Upper lobe of right lung (tissue), 1 donor: ENCODE measurements at places on chromosomes 5 and 9. TPM values are rescaled to one million over a fixed set of nuclear protein-coding genes. Genes with fewer than 3 reads are reported as not detected.

Gene ZFP2
- 2.1 TPM for total RNA-seq

Gene PTPN3
- total RNA-seq = 17.1 TPM

Gene LPAR1
- total RNA-seq = 18.2 TPM

Gene ANKH
- 67.2 TPM for total RNA-seq

Gene IFNA2
- total RNA-seq = not detected

DNA sequence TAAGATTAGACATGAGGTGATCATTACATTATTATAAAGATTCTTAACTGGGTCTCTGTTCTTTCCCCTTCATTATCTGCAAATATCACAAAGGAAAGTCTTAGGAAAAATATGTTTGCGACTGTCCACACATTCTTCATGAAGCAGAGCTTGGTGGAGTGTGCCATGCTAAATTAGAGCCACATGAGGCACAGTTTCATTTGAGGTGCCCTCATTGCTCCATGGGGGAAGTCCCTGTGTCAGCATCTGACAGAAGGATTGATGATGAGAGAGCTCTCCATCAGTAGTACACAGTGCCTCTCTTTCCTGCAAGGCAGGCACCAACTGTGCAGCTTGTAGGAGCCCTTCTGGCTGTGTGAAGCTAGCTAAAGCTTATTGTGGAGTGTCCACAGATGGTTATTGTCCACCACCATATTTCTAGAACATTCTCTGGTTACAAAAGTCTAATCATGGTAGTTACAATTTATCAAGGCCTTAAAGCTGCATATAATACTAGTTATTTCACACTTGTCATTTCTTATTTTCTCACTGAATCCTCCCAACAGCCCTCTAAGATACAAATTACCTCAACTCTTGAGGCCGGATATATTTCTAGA, 63.9 kb downstream of the C9orf152 start:
- no peak for DNase-seq

DNA sequence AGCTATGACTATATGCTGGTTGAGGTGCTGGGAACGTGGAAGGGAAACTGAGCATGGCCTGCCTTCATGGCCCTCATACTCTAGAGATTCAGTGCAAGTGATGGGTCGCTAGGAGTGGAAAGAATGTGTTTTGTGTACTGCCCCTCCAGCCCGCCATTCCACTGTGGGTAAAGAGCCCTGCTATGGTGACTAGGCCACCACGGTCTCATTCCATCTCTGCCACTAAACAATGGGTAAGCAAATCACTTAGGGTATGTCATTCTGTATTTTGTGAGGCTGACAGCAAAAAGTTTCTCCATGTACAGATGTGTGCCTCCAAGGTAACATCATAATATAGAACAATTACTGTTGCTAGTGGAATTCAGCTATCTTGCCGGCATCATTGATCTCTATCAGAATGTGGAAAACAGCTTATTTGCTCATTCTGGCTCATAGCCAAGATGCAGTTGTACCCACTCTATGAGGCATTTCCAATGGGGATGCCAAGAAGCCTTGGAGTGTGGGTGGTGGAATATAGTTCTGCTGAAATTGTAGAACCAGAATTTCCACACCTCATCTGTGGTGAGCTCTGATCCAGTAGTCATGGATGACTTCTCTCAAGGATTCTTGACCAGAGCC, 12.5 kb downstream of the SMARCA2 start:
- no peak for DNase-seq

DNA sequence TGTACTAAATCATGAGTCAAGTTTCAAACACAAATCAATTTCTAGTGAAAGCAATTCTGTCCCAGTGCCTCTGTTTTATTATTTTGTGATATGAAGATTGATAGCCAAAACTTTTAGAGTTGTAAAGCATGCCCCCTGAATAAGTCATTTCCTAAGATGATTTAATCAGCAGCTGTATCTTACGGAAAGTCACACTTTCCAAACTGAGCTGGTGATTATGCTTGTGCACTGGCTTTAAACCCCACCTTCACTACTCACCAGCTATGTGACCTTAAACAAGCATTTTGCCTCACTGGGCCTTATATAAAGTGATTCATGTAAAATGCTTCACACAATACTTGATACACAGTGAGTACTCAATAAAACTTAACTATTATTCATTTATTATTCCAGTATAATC, 78.1 kb downstream of the EDIL3 start:
- no peak for DNase-seq

DNA sequence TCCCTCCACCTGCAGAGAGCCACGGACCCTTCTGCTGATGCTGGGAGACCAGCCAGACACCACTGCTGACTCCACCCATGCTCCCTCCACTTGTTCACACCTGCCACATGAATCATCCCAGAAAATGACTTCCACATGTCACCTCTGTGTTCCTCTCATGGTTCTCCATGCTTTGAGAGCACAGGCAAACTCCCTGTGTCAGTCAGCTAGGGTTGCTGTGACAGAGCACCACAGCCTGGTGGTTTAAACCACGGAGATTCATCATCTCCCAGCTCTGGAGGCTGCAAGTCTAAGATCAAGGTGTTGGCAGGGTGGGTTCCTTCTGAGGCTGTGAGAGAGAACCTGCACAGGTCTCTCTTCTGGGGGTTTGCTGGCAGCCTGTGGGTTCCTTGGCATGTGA, 381.4 kb downstream of the GADD45G start:
- DNase-seq = no peak

DNA sequence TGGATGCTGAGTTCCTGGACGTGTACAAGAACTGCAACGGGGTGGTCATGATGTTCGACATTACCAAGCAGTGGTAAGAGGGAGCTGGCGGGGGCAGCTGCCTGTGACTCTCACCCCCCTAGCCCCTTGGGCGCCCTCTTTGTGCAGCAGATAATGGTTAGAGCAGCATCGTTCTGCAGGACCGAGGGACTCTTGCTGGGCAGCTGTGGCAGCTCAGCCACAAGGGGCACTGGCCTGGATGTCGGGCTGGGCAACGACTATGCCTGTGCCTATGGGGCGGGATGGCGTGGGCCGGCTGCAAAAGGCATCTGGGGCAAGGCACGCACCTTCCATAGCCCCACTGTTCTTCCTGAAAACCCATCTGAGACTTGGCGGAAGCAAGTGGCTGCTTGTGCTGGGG, 12.9 kb upstream of the AJM1 start:
- no peak for DNase-seq

DNA sequence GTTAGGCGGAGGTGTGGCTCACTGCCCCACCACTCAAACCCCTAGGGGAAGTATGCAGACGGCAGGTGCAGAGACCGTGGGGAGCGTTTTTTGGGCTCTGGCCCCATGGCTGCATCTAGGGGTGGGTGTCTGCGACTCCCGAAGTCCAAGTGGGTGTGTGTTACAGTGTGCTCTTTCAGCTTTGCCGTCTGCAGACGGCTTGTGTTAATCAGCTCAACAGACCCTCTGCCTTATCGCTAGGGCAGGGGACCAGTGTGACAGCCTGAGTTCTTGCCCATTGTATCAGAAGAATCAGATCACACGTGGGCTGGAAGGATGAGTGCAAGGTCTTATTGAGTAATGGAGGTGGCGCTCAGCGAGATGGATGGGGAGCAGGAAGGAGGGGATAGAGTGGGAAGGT, 162.8 kb downstream of the ENC1 start:
- DNase-seq = no peak

- DNase-seq = no peak
Observed at GRCh38 chr9:90870621-90871326, 69.2 kb downstream of the SYK start.

DNA sequence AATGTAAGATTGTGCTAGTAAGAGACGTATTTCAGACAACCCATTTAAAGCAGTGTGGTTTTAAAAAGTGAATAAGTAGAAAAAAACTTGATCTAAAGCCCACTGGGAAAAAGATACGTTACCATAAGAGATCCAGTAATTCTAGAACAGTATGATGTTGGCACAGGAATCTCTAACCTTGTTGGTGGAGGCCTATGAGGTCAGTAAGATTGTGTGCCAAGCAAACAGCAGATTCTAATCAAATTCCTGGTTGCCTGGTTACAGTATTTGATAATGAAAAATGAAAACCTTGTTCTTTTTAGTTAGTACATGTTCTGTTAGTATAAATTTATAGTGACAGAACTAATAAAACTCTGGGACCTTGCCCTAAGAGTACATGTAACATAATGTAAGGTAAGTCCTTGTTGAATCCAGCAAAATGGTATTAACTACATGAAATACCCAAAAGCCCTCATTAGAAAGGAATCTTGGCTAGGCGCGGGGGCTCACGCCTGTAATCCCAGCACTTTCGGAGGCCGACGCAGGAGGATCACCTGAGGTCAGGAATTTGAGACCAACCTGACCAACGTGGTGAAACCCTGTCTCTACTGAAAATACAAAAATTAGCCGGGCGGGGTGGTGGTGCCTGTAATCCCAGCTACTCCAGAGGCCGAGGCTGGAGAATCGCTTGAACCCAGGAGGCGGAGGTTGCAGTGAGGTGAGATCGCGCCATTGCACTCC, 33.2 kb upstream of the DMXL1 start:
- no peak for DNase-seq

- no peak for DNase-seq
Observed at GRCh38 chr5:103224118-103224893, 34.3 kb upstream of the MACIR start.

DNA sequence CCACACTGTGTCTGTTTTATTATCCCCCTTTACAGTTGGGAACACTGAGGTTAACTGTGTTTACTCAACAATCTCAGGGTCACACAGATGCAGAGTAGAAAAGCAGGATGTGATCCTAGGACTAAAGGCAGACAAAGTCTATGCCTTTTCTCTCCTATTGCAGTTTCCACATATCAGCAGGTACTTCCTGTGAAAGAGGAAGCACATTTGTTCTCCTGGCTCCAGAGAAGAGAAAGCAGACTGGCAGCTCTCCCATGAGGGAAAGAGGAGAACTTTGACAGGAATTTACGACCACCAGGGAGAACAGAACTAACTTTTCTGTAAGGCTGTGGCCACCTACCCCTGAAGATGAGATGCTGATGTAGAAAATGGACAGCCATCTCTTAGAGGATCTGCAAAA, 84.2 kb upstream of the TNC start:
- DNase-seq = no peak
